ENCODE measurements at places on chromosomes 16 and 17. TPM values are rescaled to one million over a fixed set of nuclear protein-coding genes. Genes with fewer than 3 reads are reported as not detected.

Gene ETV4
- 1.4 TPM for total RNA-seq

Gene HOXB4
- total RNA-seq: 2.3 TPM

Gene MRPL12
- 97.7 TPM for total RNA-seq

GRCh38 chr17:61469949-61470348, 17.7 kb downstream of the TBX4 start:
- H3K4me1 ChIP-seq: no peaks in the 10 kb centered on the region
- no peak for DNase-seq
- H3K36me3 ChIP-seq: no peaks in the 10 kb centered on the region
- H3K27me3 ChIP-seq: peaks cover 7% of the 10 kb centered on the region
- H3K27ac ChIP-seq: no peak overlapping the region

DNA sequence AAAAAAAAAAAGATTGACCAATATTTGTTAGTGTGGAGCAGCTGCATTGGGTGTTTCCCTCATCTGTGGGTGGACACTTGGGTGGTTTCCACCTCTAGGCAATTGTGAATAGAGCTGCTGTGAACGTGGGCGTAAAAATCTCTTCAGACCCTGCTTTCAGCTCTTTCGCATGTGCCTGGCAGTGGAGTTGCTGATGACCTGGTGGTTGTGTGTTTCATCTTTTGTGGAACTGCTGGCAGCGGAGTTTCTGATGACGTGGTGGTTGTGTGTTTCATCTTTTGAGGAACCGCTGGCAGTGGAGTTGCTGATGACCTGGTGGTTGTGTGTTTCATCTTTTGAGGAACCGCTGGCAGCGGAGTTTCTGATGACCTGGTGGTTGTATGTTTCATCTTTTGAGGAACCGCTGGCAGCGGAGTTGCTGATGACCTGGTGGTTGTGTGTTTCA, 21.4 kb downstream of the ZC3H18 start:
- H3K4me3 ChIP-seq: no peak overlapping the region
- H3K36me3 ChIP-seq: peaks cover 39% of the 10 kb centered on the region
- no peak overlapping the region for H3K27ac ChIP-seq
- DNase-seq: no peak
- no peaks in the 10 kb centered on the region for H3K27me3 ChIP-seq

DNA sequence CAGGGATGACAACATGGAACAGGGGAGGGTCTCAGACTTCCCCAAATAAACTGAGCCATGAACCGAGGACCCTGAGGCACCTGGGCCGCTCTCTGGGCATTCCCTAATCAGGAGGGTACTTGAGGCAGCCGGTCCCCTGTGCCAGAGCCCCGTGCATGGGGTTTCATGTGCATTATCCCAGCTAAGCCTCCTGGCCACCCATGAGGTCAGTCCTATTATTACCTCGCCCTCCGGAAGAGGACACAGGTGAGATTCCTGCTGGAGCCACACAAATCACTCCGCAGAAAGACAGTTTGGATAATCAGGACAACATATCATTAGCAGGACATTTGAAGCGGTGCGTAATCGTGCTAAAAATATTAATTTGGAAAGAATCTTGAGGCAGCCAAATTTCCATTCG, 274.0 kb downstream of the PARN start:
- DNase-seq: no peak
- no peak overlapping the region for H3K4me3 ChIP-seq
- H3K27ac ChIP-seq: no peak overlapping the region
- H3K4me1 ChIP-seq: peaks cover 10% of the 10 kb centered on the region
- H3K27me3 ChIP-seq: peaks cover 5% of the 10 kb centered on the region

DNA sequence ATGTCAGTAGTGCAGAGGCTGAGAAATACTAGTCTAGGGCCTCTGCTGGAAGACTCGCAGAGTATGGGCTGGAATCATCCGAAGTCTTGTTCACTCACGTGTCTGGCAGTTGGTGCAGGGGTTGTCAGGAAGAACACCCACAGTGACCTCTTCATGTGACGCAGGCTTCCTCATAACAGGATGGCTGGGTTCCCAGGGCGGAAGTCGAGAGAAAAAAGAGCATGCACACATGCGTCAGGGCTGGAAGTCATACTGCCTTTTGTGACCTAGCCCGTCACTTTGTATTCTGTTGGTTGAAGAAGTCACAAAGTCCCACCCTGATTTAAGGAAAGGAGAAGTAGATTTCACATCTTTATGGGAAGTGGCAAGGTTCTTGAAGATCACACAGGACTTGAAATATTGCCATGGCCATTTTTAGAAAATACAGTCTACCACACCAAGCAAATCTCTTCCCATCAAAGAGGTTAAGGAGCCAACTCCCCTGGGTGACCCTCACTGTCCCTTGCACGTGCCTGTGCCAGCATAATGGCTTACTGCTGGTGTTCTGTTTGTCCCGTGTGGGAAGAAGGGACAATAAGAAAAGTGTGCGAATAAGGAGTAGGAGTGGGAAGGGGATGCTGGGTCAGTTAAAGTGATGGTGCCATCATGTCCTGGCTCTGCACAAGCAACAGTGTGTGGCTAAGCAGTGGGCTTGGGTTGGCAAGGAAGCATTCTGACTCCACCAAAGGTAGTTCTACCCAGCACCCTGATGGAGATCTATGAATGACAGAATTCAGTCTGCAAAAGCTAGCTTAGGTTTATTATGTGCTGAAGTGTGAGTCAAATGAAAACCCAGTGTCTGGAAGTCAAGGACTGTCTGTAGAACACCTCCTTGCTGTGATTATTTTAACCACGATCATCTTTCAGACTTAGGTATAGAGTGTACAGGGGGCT, 28.1 kb downstream of the HEATR3 start:
- no peaks in the 10 kb centered on the region for H3K27me3 ChIP-seq
- DNase-seq: no peak

GRCh38 chr16:709566-710499, 4.2 kb upstream of the FBXL16 start:
- DNase-seq: no peak
- H3K27ac ChIP-seq: no peak overlapping the region
- H3K4me3 ChIP-seq: no peak overlapping the region
- peaks cover 49% of the 10 kb centered on the region for H3K27me3 ChIP-seq
- peaks cover 2% of the 10 kb centered on the region for H3K4me1 ChIP-seq

DNA sequence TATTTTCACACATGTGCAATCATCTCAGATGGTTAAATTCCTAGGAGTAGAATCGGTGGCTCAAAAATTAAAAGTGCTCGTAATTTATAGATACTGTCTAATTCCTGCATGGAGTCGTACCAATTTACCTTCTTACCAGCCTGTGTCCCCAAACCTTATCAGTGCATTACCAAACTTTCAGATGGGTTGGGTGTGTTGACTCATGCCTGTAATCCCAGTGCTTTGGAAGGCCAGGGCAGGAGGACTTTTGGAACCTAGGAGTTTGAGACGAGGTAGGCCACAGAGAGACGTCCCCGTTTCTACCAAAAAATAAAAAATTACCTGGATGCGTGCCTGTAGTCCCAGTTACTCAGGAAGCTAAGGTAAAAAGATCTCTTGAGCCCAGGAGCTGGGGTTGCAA, 34.5 kb upstream of the GPRC5B start:
- H3K36me3 ChIP-seq: no peaks in the 10 kb centered on the region
- H3K27me3 ChIP-seq: peaks cover 9% of the 10 kb centered on the region
- no peak overlapping the region for H3K27ac ChIP-seq
- no peak for DNase-seq
- no peak overlapping the region for H3K4me3 ChIP-seq

DNA sequence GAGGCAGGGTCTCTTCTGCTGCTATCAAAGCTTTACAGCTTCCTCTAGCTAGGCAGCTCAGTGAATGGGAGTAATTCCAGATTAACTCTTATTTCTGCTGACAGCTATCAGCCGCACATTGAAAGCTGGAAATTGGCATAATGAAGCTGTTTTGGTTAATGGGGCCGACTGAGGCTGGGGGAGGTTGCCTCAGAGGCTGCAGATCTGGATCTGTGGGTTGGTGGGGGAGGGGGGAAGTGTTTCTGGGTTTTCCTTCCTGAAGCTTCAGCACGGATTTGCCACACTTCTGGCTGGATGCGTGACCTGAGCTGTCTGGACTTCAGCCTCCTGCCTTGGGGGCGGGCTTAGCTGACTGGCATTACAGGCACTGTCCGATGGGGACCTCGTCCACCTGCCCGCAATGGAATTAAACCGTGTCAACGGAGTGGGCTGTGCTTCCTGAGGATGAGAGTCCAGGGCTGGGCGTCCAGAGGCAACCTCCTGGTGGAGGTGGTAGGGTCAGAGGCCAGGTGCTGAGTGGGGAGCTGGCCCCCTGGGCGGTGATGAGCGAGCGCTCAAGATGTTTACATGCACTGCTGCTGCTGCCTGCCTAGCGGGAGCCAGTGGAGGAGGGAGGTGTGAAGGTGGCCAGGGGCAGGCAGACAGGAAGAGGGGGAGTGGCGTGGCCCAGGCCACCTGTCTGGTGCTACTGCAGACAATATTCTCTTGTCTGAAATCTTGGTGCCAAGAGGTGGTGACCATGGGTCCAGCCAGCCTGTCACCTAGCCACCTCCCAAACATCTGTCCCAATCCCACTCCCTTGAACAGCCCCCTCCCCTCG, 6.7 kb upstream of the ABCC3 start:
- H3K27me3 ChIP-seq: peaks cover 38% of the 10 kb centered on the region
- H3K36me3 ChIP-seq: no peaks in the 10 kb centered on the region
- no peak overlapping the region for H3K27ac ChIP-seq

- no peak for DNase-seq
- no peaks in the 10 kb centered on the region for H3K36me3 ChIP-seq
- no peak overlapping the region for H3K27ac ChIP-seq
- no peaks in the 10 kb centered on the region for H3K27me3 ChIP-seq
These were observed 753 bp downstream of the SLC16A11 start for GRCh38 chr17:7043182-7043496.

- H3K4me3 ChIP-seq: no peak overlapping the region
- no peak for DNase-seq
- H3K4me1 ChIP-seq: peaks cover 8% of the 10 kb centered on the region
- no peaks in the 10 kb centered on the region for H3K27me3 ChIP-seq
- H3K27ac ChIP-seq: no peak overlapping the region
- H3K36me3 ChIP-seq: no peaks in the 10 kb centered on the region
These were observed 24.3 kb downstream of the G6PC1 start for GRCh38 chr17:42924891-42925290.

DNA sequence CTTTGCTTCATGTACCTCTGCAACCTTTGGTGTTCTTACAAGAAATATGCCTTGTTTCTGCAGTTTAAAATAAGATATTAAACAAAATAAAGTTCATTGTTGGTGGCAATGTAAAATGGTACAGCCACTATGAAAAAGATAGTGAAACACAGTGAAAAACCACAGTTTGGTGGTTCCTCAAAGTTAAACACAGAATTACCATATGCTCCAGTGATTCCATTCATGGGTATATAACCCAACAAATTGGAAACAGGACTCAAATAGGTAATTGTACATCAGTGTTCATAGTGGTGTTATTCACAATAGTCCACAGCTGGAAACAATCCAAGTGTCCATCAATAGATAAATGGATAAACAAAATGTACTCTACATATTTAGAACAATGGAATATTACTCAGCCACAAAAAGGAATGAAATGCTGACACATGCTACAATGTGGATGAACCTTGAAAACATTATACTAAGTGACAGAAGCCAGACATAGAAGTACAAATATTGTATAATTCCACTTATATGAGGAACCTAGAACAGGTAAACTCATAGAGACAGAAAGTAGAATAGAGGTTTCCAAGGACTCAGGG, 49.2 kb downstream of the CUEDC1 start:
- H3K27me3 ChIP-seq: no peaks in the 10 kb centered on the region
- H3K4me1 ChIP-seq: peaks cover 4% of the 10 kb centered on the region
- H3K36me3 ChIP-seq: no peaks in the 10 kb centered on the region
- no peak overlapping the region for H3K4me3 ChIP-seq
- no peak for DNase-seq

All from activated naive CD4-positive, alpha-beta T cell treated with anti-CD3 and anti-CD28 coated beads for 36 hours (primary cell).